ENCODE measurements at places on chromosomes 7 and 10.

- DNase-seq = no peak
Observed at GRCh38 chr7:30310674-30311362, 26.4 kb downstream of the ZNRF2 start.

DNA sequence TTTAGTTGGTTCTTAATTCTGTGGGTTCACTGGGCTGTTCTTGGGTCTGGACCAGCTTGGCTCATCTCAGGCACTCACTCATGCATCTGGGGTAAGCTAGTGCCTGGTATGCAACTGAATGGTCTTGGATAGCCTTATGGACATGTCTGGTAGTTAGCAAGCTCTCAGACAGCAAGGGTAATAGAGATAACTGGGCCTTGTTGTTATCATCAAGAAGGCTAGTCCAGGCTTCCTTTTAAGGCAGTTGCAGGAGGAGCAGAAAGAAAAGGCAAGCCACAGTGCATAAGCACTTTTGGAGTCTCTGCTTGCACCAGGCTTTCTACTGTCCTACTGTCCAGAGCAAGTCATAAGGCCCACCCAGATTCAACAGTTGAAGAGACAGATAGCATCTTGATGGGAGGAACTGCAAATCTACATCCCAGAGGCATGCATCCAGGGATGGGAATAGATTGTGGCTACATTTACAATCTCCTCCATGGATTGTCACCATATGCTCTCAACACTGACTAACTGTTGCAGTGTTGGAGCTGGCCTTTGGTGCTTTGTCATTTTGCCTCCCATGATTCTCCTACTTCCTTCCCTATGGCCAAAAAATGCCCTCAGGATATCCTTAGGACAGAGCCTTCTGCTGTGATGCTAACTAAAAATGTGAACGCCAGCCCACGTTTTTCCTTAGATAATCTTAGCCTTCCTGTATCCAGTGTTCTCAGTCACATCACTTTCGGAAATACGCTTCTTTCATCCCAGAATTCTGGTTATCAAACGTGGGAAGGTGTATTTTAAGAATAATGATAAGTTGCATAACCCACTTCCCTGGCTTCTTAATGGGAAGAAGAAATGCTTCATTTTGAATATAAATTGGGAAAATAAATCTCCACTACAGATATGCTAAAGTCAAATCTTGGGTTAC, 3.6 kb downstream of the GIMAP4 start:
- no peak for DNase-seq

DNA sequence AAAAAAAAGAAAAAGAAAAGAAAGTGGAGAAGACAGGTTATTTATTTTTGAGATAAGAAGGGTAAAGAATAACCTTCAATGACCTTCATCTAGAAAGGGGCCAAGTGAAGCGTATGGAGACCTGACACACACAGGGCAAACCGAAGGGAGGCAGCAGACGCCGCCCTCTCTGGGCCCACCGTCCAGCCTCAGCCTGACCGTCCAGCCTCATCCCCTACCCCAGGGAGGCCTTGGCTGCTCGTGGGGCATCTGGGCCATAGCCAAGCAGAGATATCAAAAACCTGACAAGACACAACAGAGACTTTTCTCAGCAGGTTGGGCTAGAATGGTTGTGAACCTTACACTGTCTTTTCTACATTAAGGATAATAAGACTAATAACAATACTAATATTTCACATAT, 10.9 kb downstream of the PRKAG2 start:
- no peak for DNase-seq

DNA sequence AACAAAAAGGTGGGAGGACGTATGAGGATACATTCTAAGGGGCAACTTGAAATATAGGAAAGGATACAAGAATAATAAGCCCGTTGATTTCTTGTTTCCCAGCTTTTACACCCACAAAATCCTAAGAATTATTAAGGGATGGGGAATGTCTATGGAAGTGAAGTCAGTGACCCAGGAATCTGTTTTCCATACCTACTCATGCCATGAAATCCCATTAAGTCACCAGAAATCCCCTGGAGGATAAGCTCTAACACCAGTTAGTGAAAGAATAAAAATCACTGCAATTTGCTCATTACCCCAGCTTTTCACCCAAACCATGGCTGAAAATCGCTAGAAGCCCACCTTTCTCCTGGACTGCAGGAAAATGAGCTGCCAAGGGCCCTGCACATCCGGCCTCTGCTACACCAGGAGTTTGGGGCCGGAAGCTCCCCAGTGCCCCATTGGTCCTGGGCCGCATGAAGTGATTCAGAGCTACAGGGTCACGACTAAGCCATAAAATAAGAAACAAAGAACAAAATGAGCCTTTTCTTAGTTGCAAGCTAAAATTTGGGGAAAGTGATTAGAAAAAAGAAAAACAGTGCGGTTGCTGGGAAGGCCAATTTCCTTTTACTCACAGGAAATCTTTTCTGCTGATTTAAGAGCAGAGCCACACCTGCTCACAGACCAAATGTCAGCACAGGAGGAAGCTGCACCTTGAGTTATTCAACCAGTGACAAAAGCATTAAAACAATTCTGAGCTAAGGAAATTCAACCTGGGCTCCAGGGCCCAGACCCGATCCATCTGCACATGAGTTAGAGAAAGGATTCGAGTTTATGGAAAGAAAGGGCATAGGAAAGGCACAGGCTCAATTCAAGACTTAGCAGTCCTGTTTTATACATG, 40.3 kb downstream of the HIPK2 start:
- DNase-seq = no peak

DNA sequence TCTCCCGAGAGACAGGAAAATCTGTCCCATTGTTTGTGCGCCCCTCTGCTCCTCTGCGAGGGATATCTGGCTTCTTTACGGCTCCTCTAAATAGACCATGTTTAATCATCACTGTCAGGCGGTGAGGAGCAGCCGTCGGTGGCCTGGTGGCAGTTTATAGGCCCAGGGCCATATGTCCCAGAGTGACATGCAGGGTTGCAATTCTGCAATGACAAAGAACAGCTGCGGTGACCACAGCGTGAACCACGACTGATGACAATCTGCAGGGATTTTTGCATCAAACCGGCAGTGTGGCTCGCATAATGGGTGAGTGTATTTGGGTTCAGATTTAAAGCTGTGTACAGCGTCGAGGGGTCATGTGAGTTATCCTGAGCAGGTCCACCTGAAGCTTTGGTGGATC, 41.5 kb downstream of the GATA3 start:
- no peak for DNase-seq

DNA sequence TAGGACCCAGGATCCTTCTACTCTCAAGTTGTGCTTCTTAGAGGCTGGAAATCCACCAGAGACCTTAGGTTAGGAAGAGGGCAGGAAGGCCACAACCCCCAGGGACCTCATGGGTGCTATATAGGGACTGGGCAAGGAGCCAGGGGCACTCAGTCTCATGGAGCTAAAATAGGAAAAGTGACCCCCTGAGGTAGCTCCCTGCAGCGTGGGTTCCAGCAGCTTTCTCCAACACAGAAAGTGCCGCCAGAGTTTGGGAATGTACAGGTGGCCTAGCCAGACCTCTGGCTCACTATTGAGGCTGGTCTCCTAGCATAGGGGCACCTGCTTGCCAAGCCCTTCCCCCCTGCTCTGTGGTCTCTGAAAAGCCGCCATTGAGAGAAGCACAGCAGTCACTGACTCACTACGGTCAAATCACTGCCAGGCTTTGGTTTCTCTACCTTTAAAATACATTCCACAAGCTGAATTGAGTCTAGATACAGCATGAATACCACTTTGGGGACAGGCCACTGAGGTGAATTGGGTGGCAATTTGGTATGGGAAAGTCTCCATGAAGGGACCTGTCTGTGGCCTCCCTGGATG, 333.2 kb upstream of the PODXL start:
- DNase-seq = no peak

DNA sequence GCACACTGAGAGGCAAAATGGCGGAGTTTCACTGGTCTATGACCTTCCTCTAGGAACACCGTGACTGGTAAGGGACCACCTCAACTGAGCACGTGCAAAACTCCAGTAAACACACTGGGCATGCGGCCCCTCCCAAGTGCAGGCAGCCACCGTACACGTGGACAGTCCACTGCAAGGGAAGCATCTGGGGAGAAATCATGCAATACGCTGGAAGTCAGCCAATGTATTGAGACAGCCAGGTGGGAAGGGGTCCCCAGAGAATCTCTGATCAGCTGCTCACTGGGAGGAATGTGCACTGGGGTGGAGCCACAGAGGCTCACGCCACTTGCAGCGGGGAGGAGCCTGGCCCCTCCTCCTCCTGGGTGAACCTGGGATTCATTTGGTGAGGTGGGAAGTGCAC, 49.3 kb downstream of the CFAP46 start:
- no peak for DNase-seq

DNA sequence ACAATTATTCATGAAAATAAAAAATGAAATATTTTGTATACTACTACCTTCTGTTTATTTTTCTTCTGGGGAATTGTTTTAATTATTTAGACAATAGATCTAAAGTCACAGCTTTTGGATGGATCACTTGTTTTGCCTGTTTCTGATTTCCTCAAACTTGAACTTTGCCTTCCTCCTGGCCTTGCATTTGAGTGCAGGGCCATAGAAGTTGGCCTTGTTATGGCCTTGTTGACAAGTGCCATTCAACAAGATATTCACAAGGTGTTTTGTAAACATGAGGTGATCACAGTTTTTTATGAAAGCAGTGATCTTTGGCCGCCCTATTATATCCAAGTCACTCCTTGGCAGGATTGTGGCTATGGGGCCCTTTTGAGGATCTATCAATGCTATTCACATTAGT, 4.6 kb downstream of the ZNF22 start:
- DNase-seq = no peak

DNA sequence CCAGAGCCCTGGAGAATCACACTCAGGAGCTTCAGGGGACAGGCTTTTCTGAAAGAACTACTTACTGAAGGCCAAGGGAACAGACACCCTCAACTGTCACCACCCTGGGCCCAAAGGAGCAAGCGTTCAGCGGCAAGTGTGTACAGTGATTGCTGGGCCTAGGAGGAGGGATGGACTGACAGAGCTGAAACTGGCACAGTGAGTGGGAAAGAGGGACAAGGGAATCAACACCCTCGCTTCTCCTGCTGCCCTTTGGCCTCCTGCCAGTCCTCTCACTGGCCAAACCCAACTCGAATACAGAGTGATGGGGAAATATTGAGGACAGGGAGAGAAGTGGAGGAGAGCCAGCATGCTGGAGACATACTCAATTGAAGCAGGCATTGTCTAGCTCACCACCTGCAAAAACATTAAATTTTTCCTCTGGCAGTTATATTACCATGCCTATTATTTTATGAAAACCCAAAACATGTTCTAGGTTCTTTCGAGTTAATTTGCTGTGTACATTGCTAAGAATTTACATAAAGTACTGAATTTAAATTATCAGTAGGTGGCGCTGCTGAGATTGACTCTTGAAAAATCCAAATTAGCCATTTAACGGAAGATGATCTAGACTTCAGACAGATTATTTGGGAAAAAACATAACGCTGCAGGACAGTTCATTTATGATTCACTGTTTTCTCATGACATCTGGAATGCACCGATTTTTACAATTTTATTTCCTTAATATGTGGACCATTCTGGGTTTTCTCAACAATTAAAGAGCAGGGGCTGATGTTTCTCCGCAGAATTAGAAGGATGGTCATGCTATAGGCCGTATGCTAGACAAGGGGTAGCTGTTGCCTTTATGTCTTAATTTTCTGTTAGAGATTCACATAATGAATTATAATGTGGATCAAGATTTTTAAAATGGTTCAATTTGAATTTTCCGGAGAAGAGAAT, 14.7 kb upstream of the TMEM236 start:
- DNase-seq = peak; percentile 35

- no peak for DNase-seq
Observed at GRCh38 chr7:16028103-16028502, 341.6 kb upstream of the MEOX2 start.

GRCh38 chr10:34627331-34627730, 187.8 kb downstream of the PARD3 start:
- no peak for DNase-seq

DNA sequence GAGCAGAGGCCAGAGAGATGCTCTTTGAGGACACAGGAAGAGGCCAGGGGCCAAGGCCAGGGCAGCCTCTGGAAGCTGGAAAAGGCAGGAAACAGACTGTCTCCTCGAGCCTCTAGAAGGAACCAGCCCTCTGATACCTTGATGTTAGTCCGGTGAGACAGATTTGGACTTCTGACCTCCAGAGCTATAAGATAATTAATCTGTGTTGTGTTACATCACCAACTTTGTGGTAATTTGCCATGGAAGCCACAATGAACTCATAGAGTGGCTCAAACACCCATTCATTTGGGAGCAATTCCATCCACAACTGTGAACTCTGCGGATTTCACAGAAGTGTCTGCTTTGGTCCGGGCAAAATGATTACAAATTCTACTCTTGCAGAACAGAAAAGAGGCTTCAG, 48.7 kb downstream of the OAT start:
- DNase-seq = no peak

GRCh38 chr10:35208536-35208935, 81.9 kb downstream of the CREM start:
- DNase-seq = no peak

GRCh38 chr7:146741911-146742310, 625.3 kb downstream of the CNTNAP2 start:
- DNase-seq = no peak

- no peak for DNase-seq
Observed at GRCh38 chr10:88730864-88731263, 24.8 kb downstream of the LIPK start.

DNA sequence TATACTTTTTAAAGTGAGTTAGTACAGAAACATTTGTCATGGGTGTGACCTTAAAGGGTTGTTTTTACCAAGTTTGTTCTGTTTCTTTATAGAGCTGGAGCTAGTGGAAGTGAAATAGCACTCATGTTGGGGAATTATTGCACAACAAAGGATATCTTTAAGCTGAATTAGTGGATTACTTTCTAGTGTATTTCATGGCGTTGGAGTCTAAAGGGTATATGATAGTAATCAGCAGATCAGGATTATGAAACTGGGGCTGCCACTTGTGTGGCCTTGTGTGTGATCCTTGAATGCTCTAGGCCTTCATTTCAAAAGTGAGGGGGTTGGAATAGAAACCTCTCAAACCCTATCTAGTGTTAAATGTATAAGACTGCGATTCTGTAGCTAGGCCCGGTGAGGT, 123.6 kb downstream of the LYZL1 start:
- peak; percentile 71 for DNase-seq

Measured in suppressor macrophage (primary cell).